SK-N-SH treated with all-trans-retinoic acid at 6 μM for 48 hours (cell line): ENCODE measurements at places on chromosomes 13 and 19.

- ATAC-seq: no peak
These were observed 250.0 kb downstream of the RGCC start for GRCh38 chr13:41707194-41707821.

- ATAC-seq: no peak
These were observed 1719.5 kb upstream of the MIR17HG start for GRCh38 chr13:89627996-89628395.

- ATAC-seq: no peak
These were observed 3.3 kb upstream of the CDX2 start for GRCh38 chr13:27972478-27972820.

DNA sequence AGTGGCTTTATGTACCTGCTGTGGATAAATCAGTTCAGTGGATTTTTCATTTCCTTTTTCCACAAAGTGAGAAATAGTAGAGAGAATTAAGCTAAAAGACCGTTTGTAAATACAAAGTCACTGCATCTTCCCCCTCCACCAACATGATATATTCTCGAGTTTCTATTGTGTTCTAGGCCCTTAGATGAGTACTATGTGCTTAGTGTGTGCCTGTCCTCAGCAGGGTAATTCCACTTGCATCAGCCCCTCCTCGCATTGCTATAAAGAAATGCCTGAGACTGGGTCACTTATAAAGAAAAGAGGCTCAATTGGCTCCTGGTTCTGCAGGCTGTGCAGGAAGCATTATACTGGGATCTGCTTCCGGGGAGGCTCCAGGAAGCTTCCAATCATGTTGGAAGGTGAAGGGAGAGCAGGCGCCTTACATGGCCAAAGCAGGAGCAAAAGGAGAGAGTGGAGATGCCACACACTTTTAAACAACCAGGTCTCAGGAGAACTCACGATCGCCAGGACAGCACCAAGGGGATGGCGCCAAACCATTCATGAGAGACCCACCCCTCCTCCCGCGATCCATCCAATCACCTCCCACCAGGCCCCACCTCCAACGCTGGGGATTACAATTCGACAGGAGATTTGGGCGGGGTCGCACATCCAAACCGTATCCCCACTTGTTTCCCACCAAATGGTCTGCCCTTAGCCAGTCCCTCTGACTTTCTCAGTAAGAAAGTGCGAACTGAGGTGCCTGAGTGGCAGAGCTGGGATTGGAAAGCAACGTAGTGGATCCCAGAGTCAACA, 102.3 kb upstream of the ABCC4 start:
- no peak for ATAC-seq

- no peak; the same call in 1 of the 3 replicates for ATAC-seq
These were observed 196.8 kb downstream of the PDS5B start for GRCh38 chr13:32783067-32783466.

DNA sequence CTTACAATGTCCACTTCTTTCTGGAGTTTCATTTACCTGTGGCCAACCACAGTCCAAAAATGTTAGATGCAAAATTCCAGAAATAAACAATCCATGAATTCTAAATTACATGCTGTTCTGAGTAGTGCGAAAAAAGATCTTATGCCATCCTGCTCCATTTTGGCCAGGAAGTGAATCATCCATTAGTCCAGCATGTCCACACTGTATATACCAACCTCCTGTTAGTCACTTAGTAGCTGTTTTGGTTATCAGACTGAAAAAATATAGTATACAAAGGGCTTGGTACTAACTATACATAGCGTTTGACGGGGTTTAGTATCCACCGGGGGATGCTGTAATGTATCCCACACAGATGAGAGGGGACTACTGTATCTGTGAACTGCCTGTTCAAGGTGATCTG, 618.0 kb upstream of the ARGLU1 start:
- ATAC-seq: peak; percentile 81

DNA sequence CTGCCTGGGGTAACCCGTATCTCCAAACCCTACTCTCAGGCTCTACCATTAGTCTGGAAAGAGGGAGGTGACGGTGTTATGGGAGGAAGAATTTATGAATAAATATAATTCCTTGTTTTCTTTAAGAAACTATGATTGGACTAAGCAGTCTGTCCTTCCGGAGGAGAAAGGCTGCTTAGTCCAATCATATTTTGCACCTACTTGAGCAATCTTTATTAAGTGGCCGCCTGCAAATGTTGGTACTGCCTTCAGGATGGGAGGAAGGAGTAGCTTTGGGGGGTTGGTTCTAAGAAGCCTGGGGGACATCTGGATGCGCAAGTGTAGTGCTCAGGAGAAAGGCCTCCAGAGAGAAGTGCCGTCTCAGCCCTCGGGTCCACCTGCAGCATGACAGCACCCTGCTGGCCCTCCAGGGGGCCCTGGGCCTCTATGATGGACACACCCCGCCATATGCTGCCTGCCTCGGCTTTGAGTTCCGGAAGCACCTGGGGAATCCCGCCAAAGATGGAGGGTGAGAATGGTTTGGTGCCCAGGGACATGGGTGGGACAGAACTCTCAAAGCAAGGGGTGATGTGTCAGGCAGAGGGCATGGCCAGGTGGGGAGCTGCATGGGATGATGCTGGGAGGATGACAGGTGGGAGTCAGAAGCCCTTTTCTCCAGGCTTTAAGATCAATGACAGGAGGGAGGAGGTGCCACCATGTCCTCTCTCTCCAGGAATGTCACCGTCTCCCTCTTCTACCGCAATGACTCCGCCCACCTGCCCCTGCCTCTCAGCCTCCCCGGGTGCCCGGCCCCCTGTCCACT, 4.1 kb downstream of the ACP4 start:
- peak; percentile 26 for ATAC-seq

DNA sequence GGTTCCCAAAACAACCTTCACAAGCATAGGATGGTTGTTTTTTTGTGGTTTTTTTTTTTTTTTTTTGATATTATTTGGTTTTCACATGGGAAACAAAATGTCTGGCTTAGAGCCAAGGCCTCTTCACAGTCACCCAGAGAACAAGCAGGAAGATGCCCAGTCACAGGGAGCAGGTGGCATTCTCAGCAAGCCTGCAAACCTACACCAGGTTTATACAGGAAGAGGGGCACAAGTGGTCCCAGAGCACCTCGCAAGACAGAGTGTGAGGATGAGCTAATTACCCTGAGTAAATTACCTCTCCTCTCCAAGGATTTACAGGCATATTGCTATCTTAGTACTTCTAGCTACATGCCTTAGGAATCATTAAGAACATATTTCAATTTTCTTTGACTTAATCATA, 1375.6 kb downstream of the EFNB2 start:
- no peak for ATAC-seq

- ATAC-seq: peak; percentile 94
These were observed 225.8 kb upstream of the IRS2 start for GRCh38 chr13:110012102-110012739.
